Cardiac fibroblast (primary cell): ENCODE measurements at places on chromosomes 13 and 19.

GRCh38 chr19:54481326-54481930, 8.3 kb upstream of the CDC42EP5 start:
- peak; percentile 40 for DNase-seq

DNA sequence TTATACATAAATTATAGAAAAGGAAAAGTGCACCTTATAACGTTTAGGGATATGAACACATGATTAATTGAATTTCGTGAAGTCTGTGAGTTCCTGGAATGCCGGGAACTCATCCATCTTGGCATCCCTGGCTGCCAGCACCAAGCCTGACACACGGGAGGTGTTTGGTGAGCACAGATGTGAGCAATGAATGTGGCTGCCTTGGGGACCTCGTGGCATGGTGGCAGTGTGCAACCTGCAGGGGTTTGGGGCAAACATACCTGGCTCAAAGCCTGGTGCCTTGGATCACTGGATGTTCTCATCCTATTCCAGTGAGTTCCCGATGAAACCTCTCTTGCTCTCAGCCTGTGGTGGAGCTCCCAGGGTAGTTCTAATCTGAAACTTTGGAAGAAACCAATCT, 10.4 kb upstream of the MAP2K2 start:
- DNase-seq = no peak

- no peak for DNase-seq
Measured at GRCh38 chr13:40923867-40924266, 95.2 kb downstream of the ELF1 start.

DNA sequence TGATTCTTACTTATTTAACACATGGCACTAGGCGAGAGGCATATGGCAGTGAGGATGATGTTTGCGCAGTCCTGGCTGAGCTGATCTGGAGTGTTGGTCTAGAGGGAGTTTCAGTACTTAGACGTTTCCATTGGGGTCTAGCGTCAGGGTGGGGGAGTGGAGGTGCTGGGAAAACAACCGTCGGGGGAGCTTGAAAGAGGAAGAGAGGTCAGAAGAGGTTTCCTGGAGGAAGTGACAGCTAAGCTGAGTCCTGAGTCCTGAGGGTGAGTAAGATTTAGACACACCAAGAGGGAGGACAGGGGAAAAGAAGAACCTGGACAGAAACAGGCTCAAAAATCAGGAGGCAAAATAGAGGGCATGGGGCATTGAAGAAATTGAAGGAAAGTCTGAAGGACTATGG, 81.4 kb downstream of the ALOX5AP start:
- no peak for DNase-seq

DNA sequence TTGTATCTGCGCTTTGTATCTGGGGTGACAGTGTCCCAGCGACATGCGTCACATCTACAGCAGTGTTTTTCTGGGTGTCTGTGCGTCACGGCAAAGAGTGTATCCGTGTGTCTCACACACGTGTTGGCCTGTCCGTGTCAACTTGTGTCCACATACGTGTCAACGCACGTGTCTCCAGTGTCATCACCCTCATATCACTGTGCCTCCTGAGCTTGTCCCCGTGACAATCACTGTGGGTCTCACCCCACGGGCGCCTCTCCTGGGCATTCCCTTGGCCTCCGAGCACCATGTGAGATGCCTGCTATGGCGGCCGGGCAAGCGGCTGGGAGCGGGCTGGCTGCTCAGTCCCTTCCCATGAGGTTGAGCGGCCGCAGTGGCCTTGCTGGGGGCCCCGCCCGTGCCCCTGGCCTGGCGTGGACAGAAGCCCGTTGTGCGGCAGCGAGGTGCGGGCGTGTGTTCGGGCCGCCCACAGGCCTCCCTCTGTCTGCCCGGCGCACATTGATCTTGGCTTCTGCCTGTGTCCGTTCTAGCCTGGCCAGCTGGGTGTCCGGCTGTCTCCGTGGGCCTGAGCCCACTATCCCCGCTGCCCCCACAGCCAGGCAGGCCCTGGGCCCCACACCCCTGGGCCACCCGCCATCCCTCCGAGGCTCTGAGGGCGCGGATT, 6.4 kb downstream of the NFIX start:
- no peak for DNase-seq

DNA sequence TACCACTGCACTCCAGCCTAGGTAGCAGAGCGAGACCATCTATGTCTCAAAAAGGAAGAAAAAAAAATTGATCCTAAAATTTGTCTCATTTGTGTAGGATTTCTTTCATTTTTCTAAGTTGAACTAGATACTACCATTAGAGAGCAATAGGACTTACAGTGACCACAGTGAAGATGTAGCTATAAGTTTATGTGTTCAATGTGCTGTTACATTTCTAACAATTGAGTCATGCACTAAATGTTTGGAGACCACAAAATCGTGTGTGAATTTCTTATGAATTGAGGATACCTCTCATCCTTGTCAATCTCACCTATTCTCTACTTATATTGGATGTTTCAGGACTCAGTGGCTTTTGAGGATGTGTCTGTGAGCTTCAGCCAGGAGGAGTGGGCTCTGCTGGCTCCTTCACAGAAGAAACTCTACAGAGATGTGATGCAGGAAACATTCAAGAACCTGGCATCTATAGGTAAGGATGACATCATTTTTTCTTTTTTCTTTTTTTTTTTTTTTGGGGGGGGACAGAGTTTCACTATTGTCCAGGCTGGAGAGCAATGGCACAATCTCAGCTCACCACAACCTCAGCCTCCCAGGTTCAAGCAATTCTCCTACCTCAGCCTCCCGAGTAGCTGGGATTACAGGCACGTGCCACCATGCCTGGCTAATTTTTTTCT, 12.8 kb downstream of the ZNF791 start:
- DNase-seq = no peak

DNA sequence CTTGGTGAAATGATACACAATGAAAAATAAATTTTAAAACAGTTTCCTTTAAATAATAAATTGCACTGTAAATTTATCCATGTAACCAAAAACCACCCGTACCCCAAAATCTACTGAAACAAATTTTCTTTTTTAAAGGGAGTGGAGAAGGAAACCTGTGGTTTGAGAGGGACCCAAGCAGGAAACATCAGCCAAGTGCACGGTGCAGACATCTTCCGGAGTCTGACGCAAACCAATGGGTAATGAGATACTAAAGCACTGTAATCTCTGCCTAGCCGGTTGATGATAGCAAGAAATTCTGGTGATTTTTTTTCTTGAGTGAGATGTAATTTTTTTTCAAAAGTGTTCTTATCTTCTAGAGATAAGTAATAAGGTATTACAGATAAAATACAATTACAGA, 115.4 kb downstream of the ABCC4 start:
- peak; percentile 4 for DNase-seq

GRCh38 chr13:66612983-66613382, 617.2 kb downstream of the PCDH9 start:
- no peak for DNase-seq

GRCh38 chr13:74816737-74817136, 665.2 kb downstream of the TBC1D4 start:
- no peak for DNase-seq

DNA sequence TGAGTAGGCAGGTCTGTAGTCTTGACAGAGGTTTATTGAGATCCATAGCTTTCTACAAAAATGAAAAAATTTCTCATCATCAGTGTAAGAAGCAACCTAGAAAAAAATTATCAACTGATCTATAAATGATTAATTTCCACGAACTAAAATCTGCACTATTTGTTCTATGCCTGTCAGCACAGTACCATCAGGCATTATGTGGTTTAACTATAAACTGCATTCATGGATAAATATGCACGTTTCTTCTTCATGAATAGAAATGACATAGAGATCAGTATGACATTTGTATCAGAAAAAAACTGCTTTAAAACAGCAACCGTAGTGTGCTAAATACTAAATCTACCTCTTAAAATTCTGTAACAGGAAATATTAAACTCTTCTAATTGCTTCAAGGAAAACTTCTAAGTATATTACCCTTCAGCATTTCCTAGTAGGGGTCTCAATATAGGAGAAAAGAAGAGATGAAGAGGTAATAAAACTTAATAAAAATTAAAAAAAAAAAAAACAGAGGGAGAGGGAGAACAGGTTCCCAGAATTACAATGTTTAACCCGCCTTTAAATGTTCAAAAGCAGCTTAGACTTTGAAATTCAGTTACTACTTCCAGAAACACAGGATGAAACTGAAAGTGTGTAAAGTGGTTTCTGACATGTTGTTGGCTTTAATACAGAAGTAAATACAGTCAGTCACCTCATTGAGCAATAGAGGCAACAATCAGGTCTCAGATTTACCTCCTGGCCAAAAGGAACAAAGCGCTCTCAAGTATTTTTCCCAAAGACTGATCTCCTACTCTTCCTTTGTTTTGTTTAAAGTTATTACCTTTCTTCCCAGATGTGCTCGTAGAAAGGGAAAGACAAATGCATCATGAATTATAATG, 144.4 kb downstream of the DIAPH3 start:
- DNase-seq = peak; percentile 56

- DNase-seq = no peak
Measured at GRCh38 chr19:53812335-53812734, 11.8 kb downstream of the NLRP12 start.

DNA sequence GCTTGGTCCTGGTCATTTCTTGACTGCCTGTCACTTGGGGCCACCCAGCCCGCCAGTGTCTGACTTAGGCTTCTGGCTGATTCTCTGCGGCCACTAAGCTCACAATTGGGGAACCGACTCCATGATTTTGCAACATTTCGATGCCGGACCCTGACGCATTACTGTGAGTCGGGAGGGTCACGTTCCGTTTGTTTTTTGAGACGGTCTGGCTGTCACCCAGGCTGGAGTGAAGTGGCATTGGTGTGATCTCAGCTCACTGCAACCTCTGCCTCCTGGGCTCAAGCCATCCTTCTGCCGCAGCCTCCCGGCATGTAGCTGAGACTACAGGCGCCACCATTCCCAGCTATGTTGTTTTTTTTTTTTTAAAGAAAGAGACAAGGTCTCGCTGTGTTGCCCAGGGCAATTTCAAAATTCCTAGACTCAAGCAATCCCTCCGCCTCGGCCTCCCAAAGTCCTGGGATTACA, 3.2 kb upstream of the ADAT3 start:
- DNase-seq = no peak

DNA sequence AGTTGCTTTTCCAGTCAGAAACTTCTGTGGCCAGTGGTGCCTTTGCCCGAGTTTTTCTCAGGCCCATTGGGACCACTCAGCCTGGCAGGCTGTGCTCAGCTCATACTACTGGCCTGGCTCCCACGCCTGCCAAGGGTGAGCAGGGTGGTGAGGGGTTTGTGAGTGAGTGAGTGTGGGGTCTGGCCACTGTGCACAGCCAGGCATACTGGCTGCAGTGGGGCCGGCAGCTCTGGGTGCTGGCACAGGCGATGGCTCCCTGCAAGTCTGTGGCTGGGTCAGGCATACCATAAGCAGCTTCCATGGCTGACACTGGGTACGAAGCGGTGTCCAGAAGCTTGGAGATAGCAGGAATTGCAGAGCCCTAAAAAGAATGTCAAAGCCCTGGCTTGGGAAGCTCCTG, 161.0 kb downstream of the SLITRK6 start:
- no peak for DNase-seq

DNA sequence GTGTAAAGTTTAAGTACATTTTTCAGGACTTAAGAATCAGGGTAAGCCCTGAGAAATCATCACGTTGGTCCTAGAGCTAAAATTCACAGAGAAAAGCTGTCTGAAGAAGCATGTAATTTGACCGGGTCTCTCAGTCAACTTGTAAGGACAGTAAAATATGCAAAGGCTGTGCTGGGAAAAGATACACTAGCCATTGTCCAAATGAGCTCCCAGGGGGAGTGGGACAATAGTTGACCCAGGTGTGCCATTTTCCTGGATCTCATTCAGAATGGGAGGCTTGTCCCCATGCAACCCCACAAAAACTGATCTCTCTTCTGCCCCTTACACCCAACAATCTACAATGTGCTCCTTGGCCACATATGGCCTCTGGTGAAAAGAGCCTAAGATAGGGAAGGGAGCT, 437.9 kb downstream of the KLF12 start:
- no peak for DNase-seq

DNA sequence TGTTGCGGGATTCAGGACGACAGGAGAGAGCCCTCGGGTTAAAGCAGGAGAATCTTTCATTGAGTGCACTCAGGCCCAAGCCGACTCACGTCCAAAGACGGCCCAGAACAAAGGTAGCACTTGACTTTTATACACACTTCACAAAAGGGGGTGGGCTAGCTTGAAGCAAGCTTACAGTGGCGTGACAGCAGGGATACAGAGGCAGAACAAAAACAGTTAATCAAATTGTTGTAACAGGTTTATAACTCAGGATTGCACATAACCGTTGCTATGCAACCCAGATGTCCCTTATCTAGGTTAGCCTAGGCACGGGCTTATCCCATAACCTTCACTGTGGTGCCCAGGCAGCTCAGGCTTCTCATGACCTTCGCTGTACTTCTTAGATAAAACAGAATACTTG, 2.0 kb downstream of the MED25 start:
- DNase-seq = peak; percentile 82

DNA sequence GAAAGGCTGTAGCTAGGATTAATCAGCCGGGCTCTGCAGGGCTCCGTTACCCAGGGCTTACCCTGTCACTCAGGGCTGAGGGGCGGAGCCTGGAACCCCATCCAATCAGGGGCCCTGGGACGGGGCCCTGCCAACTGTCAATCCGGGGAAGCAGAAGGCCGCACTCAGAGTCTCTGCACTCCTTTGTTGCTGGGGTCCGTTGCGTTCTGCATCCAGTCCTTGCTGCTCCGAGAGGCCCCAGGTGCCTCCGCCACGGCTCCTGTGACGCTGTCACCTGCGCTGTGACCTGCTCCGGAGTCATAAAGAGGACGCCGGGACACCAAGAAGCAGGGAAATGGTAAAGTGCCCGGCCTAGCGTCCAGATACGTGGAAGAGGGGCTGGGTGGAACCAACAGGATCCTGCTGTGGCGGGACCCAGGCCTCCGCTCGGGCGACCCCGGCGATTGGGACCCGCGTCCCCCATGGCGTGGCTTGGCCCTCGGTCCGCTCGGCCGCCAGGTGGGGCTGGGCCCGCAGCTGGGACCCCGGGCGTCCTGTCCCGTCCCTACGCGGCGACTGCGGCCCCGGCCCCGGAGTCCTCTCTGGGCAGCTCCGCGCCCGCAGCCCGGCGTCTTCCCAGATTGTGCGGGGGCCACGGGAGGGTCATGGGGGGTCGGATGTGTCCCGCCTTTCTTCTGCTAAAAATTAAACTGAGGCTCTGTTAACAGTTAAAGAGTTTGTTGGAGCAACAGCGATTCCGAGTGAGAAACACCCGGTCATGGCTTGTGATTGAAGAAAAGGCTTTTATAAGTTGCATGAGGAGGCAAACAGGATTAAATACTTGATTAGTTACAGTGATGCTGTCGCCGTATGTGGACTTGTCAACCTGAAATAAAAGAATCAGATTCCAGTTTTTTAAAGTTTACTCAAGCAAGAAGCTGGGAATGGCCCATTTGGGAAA, at the start of gene ZNF491:
Gene ZNF491, plus strand, starts transcription at position 133 of the 940 bp plus-strand sequence. CDS start 7,431 bp downstream, outside the sequence.
- DNase-seq = peak; percentile 87

DNA sequence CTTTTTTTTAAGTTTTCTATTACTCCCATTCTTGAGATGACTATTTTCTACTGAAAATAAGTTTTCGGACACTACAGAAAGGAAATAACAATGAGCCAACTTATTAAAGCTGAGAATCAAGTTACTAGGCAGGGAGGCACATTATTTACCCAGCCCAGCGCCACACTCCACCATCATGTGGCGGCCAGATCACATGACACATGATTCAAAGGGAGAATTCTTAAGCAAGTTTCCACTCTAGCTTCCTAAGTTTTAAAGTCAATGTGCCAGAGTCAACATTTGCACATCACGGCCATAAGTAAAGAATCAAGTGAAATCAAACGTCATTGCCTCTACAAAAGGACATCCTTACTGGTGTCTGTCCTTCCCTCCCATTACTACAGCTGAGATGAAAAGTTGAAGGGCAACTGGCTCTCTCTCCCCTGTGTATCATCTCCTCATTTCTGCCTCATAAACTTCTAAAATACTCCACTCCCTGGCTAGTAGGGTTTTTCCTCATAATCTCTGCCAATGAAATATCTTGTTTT, 81.7 kb downstream of the KLF12 start:
- no peak for DNase-seq
